ENCODE measurements at places on chromosomes 1 and 21.

DNA sequence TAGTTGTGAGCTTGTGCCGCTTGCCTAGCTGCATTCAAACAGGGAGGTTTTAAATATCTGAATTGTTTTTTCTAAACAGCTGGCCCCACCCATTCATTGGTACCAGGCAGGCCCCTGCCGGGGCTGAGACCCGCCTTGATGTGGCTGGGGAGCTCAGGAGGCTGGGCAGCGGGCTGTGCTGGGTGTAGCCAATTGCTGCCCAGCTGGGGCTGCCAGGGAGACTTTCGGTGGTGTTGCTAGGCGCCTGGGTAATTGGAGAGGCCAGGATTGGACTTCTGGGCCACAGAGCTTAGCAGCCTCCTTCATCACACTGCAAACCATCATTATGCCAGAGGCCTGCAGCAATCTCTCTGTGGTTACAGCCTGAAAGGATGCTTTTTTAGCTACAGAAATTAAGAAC lies 12.2 kb downstream of the RHBDL2 start:
- no peak for DNase-seq

DNA sequence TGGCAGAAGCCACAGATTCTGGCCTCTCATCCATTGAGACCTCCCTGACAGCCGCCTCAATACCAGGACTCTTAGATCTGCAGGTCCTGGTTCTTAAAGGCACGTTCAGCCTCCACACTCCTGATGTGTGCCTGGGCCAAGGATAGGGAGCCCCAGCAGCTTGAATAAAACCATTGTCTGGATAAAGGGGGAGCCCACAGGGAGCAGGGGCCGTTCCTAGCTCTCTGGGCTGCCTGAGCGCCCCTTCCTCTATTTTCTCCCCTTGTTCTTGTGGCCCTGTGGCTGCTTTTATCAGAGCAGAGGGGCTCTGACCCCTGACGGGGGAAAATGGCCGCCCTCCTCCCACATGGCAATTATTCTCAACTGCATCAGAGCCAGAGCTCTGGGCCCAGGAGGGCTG lies 200.8 kb downstream of the HUNK start:
- DNase-seq = no peak

DNA sequence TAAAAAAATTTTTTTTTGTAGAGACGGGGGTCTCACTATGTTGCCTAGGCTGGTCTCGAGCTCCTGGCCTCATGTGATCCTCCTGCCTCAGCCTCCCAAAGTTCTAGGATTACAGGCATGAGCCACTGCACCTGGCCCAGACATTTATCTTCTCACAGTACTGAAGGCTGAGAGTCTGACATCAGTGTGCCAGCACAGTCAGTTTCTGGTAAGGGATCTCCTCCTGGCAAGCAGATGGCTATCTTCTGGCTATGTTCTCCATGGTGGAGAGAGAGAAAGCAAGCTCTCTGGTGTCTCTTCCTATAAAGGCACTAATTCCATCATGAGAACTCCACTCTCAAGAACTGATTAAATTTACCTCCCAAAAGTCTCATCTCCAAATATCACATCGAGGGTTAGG lies 57.8 kb upstream of the C1orf185 start:
- DNase-seq = no peak

- DNase-seq = no peak
Observed at GRCh38 chr21:44720170-44720569, 8.8 kb upstream of the TSPEAR start.

- no peak for DNase-seq
Observed at GRCh38 chr1:183996040-183996384, 41.5 kb downstream of the COLGALT2 start.

- no peak for DNase-seq
Observed at GRCh38 chr1:76141929-76142328, 67.4 kb downstream of the ST6GALNAC3 start.

- DNase-seq = no peak
Observed at GRCh38 chr1:67489643-67490042, 59.4 kb upstream of the SERBP1 start.

DNA sequence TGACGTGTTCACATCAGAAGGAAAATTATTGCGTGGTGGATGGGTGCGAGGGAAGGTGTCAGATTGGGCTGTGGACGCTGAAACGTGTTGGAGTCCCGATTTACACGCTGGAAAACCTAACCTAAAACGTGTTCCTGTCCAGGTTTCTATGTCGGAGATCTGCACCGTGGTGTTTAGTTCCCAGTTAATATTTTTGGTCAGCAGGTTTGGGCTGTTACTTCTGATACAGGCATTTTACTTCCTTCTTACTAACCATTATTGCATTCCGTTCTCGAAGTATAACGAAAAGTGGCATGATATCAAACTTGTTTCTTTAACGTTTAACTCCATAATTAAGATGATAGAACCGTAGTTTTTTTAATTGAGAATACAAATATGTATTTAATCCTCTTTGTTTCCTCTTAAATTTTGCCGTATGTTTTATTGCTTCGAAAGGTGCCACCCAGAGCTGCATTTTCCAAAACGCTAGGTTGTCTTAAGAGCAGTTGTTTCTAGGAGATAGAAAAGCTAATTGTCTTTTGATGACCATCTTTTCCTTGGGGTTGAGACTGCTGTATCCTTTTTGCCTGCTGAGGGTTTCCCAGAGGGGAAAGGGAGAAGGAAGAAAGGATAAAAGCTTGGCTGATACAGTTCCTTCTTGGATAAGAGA lies 1.3 kb downstream of the ADARB1 start:
- no peak for DNase-seq

- DNase-seq = no peak
Observed at GRCh38 chr1:46757247-46757955, 38.5 kb upstream of the EFCAB14 start.

DNA sequence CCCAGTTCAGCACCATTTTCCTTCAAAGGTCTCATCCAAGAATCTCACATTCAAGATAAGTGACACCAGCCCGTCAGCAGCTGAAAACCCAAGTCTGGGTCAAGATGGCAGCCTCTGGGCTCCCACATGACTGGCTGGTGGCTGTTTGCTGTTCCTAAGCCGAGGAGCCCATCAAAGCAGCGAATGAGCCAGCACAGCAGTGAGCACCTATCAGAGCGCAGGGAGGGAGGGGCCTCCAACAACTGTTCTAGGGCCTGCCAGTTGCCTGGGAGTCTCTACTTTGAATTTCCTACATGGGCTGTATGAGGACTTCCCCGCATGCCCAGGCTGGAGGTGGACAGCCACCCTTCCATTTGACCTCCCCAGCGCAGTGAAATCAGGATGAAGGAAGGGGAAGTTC lies 102.7 kb downstream of the ADARB1 start:
- no peak for DNase-seq

DNA sequence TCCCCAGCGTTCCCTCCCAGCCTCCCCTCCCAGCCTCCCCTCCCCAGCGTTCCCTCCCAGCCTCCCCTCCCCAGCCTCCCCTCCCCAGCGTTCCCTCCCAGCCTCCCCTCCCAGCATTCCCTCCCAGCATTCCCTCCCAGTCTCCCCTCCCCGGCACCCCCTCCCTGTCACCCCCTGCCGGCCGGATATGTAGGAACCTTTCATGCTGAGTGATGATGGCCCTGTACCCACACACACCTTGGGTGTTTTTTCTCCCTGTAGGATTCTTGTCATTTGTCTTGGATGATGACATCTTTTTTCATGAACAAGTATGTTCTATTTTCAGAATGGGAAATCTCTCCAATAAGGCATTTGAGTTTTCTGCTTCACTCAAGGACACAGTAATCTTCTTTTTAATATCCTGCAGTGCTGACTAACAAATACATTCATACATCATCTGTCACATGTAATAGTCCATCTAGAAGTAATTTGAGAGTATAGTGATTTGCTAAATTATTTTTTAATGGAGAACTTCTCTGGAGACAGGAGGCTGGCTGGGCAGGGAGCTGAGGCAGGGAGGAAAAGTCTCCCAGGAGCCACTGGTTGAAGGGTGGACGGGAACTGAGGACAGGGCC lies 19.5 kb downstream of the FTCD start:
- DNase-seq = no peak

- no peak for DNase-seq
Observed at GRCh38 chr1:222974496-222974895, 159.7 kb downstream of the DISP1 start.

GRCh38 chr1:43074244-43074643 lies 97.8 kb downstream of the EBNA1BP2 start:
- DNase-seq = no peak

GRCh38 chr1:228303596-228303995 lies 95.8 kb downstream of the OBSCN start:
- DNase-seq = no peak

DNA sequence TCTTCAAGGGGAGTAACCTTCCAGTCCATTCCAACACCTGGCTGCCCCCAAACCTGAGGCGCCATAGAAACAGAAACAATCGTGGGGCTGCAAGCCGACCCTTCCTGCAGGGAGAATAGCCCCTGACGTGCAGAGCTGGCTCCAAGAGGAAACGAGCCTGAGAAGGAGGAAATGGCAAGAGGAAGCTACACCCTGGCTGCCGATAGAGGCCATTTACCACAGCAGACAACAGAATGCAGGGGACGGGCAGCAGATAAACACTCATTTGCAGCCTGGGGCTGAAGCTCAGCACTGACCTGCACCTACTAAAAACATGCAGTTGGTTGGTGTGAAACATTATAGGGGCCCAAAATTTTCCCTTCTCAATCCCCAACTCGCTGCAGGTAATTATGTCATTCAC lies 8.7 kb upstream of the TDRD10 start:
- no peak for DNase-seq

DNA sequence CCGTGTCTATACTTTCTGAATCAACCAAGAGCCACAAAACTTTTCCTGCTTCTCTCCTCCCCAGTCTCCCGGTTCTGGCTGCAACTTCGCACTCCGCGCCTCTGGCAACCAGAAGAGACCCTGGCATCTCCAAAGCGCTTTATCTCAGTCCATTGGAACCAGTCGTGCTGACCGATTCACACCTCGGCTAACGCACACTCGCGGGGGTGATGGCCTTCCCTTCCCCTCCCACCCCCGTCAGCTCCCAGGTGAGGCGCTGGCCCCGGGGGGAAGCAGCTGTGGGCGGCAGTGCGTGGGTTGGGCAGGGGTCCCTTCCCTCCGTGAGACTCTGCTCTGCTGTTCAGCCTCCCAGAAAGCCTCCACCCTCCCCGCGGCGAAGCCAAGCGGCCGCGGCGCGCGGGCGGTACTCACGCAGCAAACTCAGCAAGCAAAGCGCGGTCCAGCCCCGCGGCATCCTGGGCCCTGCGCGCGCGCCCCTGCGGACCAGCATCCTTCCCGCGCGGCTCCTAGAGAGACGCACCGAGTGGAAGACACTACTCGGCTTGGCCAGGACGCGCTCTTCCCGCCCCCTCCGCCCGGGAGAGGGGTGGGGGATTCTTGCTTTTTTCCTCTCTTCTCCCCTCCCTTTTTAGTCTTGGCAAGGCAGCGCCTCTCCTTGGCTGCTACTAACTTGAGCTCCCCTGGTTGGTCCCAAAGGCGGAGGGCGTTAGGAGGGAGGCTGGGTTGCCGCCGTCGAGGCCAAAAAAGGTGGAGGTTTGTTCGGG lies at the start of gene CD34:
CD34 (minus strand) TSS at position 535 of the 764 bp plus-strand sequence; CDS start at position 490, 45 bp downstream.
- DNase-seq = no peak

DNA sequence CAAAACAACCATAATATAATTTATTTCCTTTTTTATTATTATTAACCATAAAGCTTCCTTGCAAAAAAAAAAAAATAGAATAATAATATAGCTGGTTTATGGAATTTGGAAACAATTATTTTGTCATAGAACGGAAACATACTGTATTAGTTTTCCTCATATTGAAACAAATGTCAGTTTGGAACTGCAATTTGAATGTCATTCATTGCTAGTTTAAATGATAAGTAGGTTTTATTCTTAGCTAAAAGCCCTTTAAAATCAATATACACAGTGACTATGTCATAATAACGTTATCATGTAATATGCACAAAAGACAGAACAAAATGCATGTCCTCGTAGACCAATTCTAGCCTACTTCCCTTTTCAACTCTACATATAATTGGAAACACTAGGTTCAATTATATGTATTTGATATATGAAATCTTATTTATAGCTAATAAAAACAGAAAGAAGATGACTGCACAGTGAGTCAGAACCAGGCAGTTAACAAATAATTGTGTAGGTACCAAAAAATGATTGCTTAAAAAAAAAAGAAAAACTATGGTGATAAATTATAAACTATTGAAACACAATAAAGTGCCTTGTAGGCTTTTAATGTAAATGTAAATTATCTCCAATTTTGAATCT lies 85.2 kb upstream of the EXO1 start:
- no peak for DNase-seq

DNA sequence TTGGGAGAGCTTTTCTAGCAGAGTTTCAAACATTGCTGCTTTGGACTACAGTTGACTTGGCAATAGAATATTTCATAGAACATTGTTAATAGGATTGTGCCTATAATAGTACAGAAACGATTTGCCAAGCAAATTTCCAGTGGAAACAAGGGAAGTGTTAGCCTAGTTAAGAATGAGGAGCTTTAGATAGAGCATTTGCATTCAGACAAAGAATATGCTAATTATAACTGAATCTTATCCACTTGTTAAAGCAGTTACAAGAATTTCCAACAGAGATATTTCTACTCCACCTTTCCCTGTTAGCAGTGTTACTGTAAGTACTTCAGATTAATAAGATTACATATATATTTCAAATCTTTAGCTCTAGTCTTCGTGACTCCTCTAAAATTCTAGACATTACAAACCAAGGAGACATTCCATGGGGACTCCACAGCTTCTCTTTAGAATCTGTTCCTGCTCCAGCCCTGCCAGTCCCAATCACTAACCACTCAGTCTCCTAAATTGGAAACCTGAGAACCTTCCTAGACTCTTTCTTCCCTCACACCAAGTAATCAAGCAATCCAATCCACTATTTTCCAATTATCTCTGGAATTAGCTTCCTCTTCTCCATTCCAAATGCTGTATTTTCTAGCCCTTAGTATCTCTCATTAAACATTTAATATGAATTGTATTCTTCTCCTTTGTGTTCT lies 141.8 kb upstream of the PBX1 start:
- no peak for DNase-seq

DNA sequence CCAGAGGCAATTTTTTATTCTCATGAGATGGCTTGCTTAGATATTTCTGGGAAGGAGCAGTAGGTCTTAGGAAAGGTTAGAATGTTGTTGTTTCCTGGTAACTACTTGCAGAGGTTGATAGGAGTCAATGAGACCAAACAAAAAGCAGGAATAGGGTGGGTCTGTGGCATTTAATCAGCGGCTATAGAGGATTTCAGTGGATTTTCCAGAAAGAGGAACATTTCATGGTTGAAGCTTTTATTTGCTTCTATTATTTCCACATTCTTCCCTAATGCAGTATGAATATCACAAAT lies 111.3 kb upstream of the PALMD start:
- no peak for DNase-seq

DNA sequence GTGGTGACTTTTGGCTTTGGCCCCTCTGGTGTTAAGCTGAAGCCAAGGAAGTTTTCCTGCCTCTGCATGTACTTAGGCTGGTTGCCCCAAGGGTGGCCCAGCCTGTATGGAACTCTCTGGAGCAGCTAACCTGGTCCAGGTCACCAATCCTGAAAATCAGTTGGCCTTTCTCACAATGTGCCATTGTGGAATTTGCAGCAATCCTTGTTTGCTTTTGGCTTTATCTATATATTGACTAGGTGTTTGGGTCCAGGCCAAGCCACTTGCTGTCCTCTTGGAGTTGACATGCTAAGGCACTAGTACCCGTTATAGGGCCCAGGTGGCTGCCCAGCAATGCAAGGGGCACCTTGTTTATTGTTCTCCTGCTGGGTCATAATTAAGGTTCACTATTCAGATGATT lies 124.6 kb downstream of the CAMTA1 start:
- DNase-seq = no peak

GRCh38 chr21:32463367-32463766 lies 50.9 kb downstream of the EVA1C start:
- DNase-seq = no peak

Measured in central memory CD4-positive, alpha-beta T cell (primary cell).